Activated CD4-positive, alpha-beta T cell treated with anti-CD3 and anti-CD28 coated beads for 1 hour (primary cell): ENCODE measurements at places on chromosomes 6 and 20.

GRCh38 chr20:35279040-35279439 is 1.1 kb upstream of the MMP24OS start:
- no peak for DNase-seq

DNA sequence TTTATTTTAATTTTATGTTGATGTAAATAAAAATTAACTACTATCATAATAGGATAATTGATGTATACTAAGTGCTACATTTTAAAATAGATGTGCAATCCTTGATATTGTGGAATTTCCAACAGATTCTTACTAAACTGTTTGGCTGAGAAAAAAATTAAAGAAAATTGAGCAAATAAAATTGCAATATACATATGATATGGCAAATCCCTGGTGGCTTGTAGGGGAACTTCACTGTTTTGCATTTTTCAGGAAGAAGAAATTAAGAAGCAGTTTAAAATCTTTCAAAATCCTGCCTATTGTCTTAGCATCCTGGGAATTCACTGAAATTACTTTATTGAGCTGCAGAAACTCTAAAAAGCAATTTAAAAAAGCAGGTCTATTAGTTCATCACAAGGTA is 191.4 kb upstream of the ADGRB3 start:
- no peak for DNase-seq

- DNase-seq: no peak
These were observed 35.6 kb upstream of the TGM3 start for GRCh38 chr20:2260250-2260649.

DNA sequence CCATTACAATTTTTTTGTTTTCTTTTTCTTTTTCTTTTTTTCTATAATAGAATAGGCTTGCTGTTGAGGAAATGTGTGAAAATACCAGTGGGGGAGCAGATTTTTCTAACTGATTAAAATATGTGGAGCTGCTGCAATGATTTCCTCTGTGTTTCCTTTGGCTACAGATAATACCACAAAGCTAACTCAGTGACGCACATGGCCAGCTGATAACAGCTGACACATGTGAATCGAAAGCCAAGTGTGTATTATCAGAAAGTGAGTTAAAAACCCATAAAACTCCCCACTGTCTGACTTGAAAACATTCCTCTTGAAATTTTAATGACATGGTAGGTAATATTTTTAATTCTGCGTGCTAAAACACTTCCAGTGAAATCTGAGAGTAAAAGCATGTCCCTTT is 70.8 kb upstream of the AHI1 start:
- no peak for DNase-seq

GRCh38 chr20:60121903-60122302 is 163.7 kb downstream of the CDH26 start:
- no peak for DNase-seq

DNA sequence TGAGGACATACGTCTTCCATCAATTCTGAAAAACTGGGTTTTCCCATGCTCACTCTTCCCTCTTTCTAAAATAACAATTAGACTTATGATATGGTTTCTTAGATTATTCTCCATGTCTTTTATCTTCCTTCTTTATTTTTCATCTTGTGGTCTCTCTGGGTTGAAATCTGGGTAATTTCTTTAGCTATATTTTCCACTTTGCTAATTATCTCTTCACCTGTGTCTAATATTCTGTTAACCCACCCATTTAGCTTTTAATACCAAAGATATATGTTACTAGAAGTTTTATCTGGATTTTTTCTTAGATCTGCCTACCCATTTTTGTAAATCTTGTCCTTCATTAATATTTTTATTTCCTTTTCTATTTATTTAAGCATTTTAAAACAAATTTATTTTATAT is 121.8 kb downstream of the TENT5A start:
- DNase-seq: no peak
